Caco-2 (cell line): ENCODE measurements at places on chromosomes 7 and 10. TPM values are rescaled to one million over a fixed set of nuclear protein-coding genes. Genes with fewer than 3 reads are reported as not detected.
A peak's percentile ranks its signal among the peaks of the same experiment; 100 is the strongest.

The VWC2 gene
- total RNA-seq = not detected in 2 replicates

The ABLIM1 gene
- 71.7 and 79.3 TPM in 2 replicates for total RNA-seq

- no peak for DNase-seq
Observed at GRCh38 chr7:83517035-83517700, 131.8 kb downstream of the SEMA3E start.

The HNRNPA2B1 gene
- 799 and 839 TPM in 2 replicates for total RNA-seq

The PRKCQ gene
- 1.5 and 2.4 TPM in 2 replicates for total RNA-seq

GRCh38 chr10:70742537-70743429 is 42.4 kb downstream of the TBATA start:
- DNase-seq = no peak

DNA sequence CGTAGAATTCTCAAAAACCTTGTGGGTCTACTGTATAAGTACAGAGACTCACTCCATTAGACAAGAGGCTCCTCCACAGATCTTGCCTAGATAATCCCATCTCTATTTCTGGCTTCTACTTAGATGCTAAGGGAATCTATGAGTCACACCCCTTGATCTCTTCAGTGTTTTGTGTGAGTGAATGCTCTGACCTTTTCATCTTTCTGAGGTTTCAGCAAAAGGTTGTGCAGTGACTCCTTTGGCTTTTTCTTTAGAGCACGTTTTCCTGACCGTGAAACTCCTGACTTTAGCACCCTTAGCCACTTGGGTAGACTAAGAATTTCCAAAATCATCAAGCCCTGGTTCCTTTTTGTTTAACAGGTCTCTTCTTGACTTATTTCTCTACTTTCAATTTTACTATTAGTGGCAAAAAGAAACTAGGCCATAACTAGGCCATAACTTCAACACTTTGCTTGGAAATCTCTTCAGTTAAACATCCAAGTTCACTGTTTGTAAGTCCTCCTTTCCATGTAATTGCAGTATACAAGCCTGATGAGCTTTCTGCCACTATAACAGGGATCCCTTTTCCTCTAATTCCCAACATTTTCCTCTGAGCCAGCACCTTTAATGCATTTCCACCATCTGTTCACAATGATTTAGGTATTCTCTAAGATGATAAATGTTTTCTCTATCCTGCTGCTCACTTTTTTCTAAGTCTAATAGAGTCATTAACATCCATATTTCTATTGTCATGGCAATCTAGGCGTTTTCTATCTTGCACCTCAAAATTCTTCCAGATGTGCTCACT is 19.4 kb downstream of the COPG2 start:
- no peak for DNase-seq

The DIP2C gene
- total RNA-seq = 11.2 and 11.4 TPM in 2 replicates

The BUD23 gene
- 138 and 144 TPM in 2 replicates for total RNA-seq

DNA sequence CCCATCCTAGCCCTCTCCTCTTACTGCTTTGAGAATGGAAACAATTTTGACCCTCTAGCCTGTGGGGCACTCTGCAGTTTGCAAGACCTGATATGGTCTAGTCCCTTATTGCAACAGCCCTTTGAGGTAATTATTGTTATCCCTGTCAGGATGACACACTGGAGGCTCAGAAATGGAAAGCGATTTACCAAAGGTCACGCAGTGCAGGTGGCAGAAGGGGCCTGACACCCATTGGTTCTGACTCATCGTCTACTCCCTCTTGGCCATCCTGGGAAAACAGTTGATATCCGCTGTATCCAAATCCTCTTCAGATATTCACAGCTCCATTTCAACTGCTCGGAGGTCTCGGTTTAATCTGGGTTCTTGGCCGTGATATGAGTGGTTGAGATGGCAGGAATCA is 44.7 kb upstream of the AQP1 start:
- peak; percentile 56 for DNase-seq
